ENCODE measurements at places on chromosomes 2 and 18.
A peak's percentile ranks its signal among the peaks of the same experiment; 100 is the strongest.

DNA sequence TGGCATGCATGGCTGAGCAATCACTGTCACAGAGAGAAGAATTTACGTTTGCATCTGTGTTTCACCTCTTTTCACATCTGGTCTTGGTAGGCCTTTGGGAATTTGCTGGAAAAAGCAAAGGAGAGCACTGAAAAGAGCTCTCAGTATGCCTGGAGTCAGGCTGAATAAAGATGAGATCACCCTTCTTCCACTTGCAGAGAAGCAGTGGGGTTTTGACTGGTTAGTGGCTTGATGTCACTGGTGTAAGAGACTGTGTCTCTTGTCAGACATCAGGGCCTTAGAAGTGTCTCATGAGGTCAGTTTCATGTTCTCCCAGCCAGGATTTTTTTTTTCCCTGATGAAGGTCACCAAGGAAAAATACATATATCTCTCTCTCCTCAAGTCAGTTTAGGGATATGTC, 353.8 kb downstream of the INSIG2 start:
- DNase-seq: no peak

GRCh38 chr2:203853722-203854121, 13.8 kb upstream of the CTLA4 start:
- no peak for DNase-seq

DNA sequence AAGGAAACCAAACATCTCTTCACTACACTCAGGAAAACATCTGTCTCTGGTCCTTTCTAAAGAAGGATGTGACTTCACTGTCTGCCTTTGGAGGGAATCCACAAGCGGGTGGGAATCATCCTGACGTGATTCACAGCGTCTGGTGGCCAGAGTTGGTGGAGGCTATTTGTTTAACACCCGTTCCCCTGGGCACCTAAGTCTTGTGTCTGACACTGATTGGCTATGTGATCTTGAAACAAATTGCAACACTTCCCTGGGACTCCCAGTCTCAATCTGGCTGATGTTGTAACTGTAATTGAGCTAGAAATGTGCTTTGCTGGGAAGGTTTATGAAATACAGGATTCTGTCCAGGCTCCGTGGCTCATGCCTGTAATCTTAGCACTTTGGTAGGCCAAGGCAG, 28.8 kb upstream of the SIX3 start:
- no peak for DNase-seq

DNA sequence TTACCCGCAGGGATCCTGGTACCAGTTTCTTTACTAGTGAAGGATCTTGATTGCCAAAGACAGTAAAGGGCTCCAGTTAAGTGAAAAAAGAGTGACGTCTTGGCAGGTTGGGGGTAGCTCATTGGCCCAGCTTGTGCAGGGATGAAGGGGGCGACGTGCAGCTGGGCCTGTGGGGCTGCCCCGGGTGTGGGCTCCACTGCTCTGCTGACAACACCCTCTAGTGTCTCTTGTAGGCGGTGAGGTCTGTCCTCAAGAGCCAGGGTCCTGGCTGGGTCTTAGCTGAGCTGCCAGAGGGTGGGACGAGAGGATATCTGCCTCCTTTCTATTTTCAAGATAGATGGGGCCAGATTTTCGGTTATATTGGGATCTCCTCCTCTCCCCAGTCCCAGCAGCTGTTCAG, 6.1 kb downstream of the ARHGEF4 start:
- no peak for DNase-seq

DNA sequence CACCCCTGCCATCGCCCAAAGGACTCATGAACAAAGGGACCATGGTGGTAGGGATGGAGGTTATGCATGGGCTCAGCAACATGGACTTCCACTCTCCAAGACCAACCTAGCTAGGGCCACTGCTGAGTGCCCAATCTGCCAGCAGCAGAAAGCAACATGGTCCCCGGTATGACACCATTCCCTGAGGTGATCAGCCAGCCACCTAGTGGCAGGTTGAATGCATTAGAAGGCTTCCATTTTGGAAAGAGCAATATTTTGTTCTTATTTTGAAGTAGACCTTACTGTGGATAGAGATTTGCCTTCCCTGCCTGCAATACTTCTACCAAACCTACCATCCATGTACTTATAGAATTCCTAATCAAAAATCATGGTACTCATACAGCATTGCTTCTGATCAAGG, 99.8 kb downstream of the METTL4 start:
- DNase-seq: no peak

DNA sequence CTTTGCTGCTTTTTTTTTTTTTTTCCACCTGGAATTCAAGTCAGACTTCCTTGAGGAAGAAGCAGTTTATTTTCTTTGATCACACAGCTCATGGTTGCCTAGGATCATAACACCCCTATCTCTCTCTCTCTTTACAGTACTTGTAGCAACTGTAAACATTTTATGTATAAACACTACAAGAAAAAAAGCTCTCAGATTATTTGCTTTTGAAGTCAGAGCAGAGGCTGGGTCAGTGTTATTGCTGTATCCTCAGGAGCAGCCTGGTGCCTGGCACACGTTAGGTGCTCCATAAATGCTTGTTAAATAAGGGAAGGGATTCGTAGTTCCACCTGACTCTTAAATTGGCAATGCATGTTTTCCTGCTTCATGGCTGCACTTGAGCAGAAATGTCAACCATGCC, 221.2 kb downstream of the TGIF1 start:
- no peak for DNase-seq

GRCh38 chr2:102063487-102063911, 71.7 kb downstream of the IL1R2 start:
- DNase-seq: no peak

DNA sequence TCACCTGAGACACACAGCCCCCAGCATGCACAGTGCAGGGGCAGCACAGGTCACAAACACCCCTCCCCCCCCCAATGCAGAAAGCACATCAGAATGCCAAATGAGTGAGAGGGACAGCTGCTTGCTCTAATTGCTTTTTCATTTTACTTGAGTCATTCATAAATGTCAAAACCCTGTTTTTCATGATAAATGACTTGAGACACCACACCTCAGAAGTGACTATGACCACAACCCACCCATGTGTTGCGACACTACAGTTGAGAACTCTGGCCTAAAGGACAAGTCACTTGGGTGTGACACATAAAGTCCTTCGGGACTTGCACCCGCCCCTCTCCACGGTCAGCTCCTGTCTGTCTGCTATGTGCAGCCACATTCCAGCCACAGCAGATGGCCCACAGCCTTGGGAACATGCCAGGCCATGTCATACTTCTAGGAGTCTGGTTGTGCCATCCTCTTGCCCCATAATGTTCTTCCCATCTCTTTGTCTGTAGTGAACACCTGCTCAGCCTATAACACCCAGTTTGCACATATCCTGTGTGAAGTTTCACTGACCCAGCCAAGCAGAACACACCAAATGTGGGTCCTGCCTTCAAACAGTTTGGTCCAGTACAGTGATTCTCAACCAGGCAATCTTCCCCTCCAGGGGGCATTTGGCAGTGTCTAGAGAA, 30.2 kb upstream of the RIOK3 start:
- DNase-seq: peak; percentile 15

DNA sequence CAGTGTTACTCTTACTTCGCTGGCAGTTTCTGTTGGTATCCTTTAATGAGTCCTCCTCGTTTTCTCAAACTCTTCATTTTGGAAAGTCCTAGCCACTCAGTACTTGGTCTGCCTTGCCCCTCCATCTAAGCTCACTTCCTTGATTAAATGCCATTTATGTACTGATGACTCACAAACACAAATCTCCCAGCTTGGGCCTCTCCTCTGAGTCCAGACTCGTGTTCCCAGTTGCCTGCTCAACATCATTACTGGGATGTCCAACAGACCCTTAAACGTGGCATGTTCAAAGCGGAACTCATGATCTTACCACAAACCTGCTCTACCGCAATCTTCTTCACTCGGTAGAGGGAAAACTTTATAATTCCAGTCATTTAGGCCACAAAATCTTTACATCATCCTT, 13.8 kb upstream of the CCDC68 start:
- no peak for DNase-seq

- no peak for DNase-seq
Observed at GRCh38 chr2:222998459-222998858, 53.5 kb upstream of the KCNE4 start.

- no peak for DNase-seq
Observed at GRCh38 chr2:217351378-217351777, 491.5 kb upstream of the TNP1 start.

DNA sequence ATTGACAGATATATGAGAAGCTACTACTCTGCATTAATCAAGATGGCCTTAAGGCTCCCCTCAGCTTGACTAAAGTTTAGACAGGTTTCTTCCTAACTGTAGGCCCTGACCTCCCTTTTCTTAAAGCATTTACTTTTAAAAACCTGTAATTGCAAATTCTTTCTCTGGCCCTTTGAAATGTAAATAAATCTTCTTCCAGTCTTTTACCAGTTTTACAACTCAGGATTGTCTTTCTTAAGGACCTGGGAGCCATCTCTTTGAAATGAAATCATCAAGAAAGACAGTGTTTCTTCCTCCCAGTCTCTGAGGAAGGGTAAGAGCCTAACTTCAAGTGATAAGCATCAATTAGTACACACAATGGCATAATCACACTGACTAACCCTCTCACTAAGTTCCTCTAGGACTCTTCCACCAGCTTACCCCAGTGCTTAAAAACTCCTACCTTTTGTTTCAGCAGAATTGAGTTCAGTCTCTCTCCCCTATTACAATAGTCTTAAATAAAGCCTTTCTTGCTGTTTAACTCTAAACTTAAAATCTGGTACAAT, 58.7 kb upstream of the CDH20 start:
- no peak for DNase-seq

DNA sequence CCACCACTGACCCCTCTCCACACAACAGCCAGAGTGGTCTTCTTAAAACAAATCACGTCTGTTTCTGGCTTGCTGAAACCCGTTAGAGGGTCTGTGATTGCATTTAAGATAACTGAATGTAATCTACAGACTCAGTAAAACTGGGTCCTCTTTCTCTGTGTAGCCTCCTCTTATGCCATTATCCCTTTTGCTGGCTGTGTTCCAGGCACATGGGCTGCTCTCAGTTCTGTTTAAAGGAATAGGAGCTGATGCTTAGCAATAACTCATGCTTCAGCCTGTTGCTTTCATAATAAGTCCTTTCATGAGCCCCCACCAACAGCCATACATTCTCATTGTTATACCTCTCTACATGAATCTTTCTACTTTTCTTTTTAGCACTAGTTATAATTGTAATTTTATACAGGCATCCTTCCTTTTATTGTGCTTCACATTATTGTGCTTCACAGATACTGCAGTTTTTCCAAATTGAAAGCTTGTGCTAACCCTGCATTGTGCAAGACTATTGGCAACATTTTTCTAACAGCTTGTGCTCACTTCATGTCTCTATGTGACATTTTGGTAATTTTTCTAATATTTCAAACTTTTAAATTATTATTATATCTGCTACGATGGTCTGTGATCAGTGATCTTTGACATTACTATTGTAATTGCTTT, 782.6 kb downstream of the MBD2 start:
- no peak for DNase-seq

- no peak for DNase-seq
Observed at GRCh38 chr2:223109341-223109740, 57.4 kb downstream of the KCNE4 start.

GRCh38 chr2:2796207-2796606, 465.1 kb upstream of the MYT1L start:
- no peak for DNase-seq

DNA sequence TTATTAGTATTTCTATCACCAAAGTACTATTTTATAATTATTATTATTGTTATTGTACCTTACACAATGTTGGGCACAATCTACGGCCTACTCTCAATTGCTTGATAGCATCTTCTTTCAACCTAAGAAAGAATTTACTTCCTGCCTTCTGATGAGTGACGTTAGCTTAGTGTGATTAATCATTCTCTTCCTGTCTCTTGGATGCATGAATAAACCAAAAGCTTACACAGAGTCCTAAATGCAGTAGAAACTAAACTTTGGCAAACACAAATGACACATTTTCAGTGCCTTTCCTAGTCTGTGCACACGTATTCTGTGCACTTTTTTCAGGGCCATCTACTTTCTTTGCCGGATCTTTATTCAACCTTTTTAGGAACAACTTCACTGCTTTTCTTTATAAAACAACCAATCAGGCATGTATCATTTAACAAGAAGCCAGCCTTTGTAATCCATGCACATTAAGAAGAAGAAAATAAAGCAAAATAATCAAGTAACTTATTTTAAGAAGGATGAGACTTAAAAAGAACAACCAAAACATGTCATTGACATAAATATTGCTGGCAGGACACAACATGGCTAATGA, 19.1 kb downstream of the TRAK2 start:
- no peak for DNase-seq

Measured in effector memory CD8-positive, alpha-beta T cell (primary cell).